ENCODE measurements at places on chromosomes 11 and 22.

- no peak for DNase-seq
Measured at GRCh38 chr11:35359321-35360054, 59.9 kb downstream of the SLC1A2 start.

DNA sequence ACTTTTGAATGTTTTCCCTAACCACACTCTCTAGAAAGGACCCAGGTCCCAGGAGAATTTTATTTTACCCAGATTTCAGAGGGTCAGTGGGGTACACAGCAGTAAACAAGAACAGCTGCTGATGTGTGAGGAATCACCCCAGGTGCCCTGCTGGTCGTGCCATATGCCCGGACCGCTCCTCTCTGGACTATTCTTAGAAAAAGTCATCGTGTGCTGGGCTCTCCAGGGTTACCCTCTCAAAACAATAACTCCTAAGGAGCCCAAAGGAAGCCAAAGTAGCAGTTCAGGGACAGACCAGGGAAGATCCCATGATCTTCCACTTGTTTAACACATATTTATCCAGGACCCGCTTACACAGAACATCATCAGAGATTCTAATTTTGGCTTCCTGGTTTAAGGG lies 29.7 kb downstream of the LRP4 start:
- DNase-seq = no peak

DNA sequence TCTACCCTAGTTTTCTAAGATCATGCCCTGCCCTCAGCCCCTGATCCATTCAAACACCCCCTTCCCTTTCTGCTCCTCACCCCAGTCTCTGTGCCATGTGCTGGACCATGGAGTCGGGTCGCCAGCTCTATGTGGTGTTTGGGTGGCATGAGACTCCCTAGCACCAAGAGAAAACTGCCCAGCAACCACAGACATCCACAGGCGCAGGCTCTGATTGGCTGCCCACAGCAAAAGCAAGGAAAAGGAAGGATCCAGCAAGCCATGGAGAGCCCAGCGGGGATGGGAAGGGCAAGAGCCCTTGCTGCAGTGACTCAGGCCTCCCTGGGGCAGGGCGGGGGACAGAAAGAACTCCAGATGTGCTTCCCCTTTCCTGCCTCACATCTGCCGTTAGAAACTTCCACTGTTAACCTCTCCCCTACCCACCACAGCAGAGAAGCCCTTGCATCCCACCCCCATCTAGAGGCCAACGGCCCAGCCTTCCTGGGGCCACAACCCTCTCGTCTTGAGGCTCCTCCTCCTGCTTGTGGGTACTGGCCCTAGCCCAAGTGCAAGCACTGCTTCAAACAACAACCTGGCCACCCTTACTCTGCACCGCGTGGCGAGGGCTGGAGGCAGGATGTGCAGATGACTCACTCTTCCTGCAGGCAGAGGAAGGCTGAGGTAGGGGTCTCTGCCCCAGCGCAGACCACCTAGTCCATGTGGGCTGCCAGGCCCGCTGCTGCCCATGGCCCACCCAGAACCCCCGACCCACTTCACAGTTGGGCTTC lies 9.7 kb upstream of the AHNAK start:
- DNase-seq = peak; percentile 98

GRCh38 chr22:38246046-38246658 lies 26.7 kb downstream of the TMEM184B start:
- no peak for DNase-seq

DNA sequence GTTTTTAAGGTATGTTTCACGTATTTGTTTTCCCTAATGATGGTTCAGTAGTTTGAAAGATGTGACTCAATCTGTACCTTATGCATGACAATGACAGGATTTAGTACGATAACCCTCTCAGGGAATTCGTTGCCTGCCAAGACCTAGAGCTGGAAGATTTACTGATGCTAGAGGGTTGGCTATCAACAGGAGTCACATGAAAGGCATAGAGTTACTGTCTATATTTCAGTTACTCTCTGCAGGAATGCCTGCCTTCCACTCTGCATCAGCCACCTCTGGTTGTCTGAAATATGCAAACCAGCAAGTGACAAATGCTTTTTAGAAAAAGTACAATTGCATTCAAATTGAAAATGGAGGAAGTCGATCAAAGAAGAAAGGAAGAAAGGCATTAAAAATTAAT lies 276.3 kb upstream of the RAG2 start:
- DNase-seq = no peak

- peak; percentile 26 for DNase-seq
Measured at GRCh38 chr11:80873310-80873999, 1432.6 kb upstream of the TENM4 start.
